ENCODE measurements at places on chromosomes 1 and 21.

DNA sequence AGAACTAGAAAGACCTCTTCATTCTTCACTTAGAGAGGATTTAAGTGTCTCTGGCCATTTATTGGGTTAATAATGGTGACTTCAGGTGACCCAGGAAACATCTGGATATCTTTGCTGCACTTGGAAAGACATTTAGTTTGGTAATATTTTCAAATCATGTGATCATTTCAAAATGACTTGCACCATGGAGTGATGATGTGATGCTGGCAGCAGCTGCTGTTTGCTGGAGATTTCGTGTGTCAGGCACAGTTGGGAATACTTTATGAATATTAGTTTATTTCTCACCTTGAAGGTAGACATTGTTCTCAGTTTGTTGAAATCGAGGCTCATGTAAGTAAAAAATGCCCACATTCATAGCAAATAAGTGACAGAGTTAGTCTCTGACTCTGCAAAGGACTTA is 236.0 kb downstream of the DISC1 start:
- no peak for DNase-seq

DNA sequence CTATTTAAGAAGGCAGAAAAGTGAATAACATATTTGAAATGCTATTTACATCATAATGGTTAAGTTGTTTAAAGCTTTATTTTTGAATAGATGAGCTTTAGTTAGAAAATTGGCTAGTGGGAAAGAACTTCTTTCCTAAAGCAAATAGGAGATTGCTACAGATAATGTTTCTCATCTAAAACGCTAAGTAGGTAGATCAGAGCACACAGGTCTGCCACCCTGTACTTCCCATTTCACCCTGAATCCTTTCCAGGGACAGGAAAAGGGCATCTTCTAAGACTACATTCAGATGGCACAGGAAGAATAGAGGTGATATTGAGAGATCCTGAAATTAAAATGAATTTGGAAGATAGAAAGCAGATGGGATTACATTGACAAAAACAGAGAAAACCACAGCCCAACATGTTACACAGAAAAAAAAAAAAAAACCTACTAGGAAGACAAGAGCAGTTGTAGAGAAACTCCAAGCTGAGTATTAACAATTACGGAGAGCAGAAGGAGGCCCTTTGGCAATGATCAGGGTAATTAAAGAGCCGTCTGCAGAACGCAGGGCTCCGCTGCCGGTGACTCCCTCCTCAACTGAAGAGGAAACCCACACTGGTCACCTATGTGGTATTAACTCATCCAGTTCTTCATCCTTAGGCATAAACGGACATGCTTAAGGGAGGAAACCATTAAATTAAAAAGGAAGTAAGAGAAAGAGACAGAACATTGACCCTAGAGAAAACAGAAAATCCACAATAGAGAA is 53.6 kb upstream of the MAP10 start:
- no peak for DNase-seq

DNA sequence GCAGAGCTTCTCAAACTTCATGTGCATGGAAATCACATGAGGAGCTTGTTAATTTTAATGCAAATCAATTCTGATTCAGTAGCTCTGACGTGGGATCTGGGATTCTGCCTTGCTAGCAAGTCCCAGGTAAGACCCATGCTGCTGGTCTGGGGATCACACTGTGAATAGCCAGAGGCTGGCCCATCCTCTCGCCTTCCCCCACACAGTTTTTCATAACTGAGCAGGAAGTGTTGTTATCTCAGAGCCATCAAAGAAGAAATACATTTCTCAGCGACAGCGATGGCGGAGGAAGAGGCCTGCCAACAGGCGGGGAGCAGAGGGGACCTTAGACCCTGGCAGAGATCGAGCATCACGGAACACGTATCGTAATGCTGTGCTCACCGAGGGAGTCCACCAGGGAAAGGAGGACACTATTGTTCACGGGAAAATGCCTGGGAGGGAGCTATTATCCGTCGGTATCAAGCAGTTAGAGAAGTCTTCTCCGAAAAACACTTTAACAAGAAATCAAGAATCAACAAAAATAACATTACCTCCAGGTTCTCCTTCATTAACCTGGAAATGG is 268.9 kb upstream of the TMEM51 start:
- no peak for DNase-seq

- DNase-seq: no peak
These were observed 64.3 kb downstream of the SPSB1 start for GRCh38 chr1:9356829-9357466.

DNA sequence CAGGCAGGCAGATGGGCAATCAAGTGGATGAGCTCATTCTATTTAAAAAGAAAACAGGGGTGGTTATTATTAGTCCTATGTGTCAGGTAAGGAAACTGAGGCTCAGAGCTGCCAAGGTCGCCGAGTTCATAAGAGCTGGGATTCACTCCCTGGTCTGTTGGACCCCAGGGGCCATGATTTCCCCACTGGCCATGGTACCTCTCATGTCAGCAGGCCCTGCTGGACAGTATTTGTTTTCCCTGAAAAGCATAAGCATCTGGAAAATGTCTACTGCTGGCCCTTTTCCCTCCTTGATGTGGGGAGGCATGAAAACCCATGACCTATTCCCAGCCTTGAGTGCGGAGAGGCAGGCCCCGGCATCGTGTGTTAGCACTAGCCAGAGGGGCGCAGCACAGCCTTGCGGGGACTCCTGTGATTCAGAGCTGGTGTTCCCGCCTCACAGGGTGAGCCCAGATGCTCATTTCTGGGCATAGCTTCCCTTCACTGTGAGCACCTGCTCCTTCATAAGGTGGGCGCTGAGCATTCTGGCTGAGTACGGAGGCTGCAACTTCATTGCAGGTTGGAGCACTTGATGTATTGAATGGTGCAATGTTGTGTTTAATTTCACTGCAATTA is 617.5 kb downstream of the PTPRU start:
- no peak for DNase-seq

GRCh38 chr1:33047839-33048305 is 11.2 kb upstream of the AK2 start:
- no peak for DNase-seq

DNA sequence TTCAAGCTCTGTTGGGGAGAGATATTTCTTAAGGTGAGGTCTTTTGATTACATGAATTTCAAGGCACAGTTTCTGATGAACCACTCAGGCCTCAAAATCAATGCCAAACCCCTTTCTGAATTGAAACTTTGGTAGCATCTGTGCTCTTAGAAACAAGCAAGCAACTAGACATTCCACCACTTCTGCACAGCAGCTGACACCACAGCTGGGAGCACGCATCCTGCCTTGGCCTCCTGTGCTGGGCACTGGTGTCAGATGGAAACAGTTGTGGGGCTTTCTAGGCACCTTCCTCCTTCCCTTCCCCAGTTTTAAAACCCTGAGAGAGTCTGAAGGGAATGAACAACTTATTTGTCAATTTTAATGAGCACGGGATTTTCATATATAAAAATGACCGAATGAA is 360.2 kb downstream of the ADGRL2 start:
- no peak for DNase-seq

- peak; percentile 47 for DNase-seq
These were observed at the start of gene LYST for GRCh38 chr1:235866205-235866912. TSS of gene LYST (minus strand) at chr1:235866906. CDS start at chr1:235830417, 36,489 bp downstream.

GRCh38 chr1:174894117-174894762 is 105.5 kb upstream of the CACYBP start:
- DNase-seq: no peak

- DNase-seq: peak; percentile 10
These were observed 6.2 kb downstream of the TNFRSF18 start for GRCh38 chr1:1199961-1200875.

DNA sequence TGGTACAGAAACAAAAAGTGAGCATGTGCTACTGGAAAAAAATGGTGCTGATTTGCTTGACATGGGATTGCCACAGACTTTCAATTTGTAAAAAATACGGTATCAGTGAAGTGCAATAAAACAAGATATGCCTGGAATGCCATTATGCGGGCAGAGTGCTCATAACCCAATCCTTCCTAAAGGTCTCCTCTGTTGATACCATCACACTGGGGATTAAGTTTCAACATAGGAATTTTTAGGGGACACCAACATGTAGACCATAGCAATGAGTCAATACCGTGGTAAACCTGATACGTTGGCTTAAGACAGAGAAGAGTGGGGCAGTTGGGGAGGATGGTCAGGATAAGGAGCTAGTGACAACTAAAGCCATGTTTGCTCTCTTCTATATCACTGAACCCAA is 20.5 kb downstream of the MX1 start:
- DNase-seq: no peak

- DNase-seq: no peak
These were observed 10.0 kb upstream of the TRIM62 start for GRCh38 chr1:33191731-33192275.

DNA sequence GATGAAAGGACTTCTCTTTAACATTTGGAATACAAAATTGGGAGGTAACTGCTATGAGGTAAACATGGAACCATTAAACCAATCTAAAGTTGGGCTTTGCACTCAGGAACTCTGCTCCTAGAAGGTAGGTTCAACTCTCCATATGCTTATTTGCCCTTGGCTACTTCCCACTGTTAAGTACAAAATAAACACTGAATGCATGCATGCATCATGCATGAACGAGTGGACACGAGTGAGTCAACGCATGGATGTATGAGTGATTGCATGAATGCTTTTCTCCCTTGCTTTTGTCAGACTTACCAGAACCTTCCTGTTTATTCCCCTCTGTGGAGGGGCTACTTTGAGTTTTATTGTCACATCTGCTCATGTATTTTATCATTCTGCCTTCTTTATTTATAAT is 42.4 kb upstream of the RUNX1 start:
- DNase-seq: no peak

DNA sequence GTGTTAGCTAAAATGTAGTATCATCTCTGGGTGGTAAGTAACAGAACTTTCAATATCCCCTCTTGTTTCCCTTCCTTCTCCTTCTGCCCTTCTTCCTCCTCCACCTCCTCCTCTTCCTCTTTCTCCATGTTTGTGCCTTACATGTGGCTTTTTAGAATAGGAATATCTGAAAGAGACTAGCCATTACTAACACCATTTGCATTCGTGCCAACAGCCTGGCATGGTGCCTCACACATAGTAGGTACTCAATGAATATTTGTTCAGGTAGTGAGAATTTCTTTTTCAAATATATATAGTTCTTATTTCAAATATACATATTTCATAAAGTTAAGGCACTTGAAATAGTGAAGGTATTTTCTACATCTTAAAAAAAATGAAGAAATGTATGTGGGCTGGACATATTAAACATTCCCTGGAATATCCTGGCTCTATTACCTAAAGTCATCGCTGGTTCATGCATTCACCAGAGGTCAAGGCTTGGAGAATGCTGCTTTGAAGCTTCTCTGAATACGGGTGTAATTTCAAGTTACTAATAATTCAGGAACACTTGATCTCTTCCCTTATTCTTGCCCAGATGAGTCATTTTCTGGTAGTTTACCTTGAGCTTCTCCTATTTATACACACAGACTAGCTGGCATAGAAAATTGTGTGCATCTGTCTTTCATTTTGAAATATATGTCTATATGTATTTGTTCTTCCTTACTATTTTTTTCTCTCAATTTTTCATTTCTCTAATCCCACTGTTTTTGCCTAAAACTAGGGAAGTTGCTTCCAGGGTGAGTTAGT is 319.4 kb downstream of the TGFB2 start:
- no peak for DNase-seq

GRCh38 chr1:25692560-25692959 is 76.0 kb downstream of the MAN1C1 start:
- no peak for DNase-seq

DNA sequence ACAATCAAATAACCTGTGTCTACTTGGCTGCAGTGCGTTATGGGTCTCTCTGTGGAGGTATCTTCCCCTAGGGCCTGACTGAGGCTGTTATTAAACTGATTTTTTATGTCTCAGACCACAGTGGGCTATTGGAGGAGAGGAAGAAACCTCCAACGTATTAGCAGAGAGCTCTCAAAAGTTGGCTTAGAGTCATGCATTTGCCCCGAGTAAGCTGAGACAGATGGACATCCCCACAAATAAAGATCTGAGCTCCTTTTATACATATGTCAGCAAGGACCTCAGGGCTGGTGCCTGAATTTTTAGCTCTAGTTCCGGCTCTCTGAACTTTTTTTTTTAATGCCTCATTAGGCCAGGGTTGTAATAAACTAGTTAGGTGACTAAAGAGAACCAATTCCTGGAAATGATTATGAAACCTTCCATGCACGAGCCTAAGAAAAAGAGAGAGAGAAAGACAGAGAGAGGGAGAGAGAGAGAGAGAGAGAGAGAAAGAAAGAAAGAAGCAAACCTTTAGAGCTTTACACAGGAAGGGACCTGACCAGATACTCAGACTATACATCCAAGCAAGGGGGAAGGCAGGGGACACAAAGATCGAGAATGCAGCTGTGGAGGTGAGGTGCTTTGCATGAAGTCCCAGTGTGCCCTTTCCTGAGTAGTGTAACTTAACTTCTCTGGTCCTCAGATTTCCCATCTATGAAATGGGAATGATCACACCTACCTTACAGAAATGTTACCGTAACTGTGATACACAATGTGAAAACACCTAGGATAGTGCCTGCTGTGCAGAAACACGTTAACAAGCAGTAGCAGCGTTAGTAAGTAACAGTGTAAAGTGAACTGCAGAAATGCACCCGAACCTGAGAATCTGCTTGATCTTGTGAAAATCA is 8.4 kb upstream of the PIGR start:
- DNase-seq: no peak

GRCh38 chr1:183082650-183083049 is 59.4 kb downstream of the LAMC1 start:
- DNase-seq: no peak

- no peak for DNase-seq
These were observed 27.9 kb downstream of the ARHGEF16 start for GRCh38 chr1:3482378-3482849.

GRCh38 chr1:17018849-17019248 is 7.1 kb upstream of the ATP13A2 start:
- DNase-seq: no peak

- DNase-seq: peak; percentile 68
These were observed 46.6 kb upstream of the CTBS start for GRCh38 chr1:84620720-84621313.

DNA sequence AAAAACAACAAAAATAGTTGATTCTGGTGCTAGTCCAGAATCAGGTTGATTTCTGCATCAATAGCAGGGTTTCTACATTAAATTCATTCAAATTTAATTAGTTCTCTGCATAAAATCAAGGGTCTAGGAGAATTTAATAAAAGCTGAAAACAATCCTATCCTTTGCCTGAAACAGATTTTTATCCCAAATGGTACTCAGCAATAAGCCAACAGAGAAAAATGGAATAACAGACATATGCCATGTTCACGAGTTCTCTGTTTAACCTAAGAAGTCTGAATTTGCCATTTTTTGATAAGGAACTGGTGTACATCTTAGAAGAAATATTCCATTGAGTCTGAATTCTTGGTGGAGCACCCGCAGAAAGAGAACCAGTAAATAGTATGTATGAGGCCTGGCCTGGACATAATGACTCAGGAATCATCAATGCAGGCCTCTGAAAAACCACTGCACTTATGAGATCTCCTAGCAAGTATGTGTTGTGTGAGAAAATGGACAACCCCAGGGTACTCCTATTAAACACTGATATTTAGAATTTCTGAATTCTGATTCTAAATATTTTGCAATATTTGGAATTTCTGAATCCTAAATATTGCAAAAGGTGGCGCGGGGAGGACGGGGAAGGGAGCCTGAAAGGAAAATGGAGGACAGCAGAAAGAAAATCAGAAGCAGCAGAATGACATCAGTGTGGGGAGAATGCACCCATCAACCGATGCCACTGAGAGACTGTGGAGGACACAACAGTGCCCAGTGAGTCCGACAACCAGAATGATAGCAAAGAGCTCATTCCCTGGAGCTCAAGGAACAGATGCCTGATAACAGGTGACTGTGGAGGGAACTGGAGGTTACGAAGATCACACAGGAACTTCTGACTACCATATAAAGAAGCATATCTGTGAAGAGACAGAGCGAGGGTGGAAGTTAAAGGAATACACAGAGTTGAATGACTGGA is 97.6 kb downstream of the APP start:
- DNase-seq: no peak

All from activated CD4-positive, alpha-beta T cell treated with anti-CD3 and anti-CD28 coated beads for 1 hour (primary cell).